Suppressor macrophage treated with lipopolysaccharide for 1 hour (primary cell): ENCODE measurements at places on chromosomes 2 and 18.

- DNase-seq: no peak
Observed at GRCh38 chr2:215841175-215841816, 172.1 kb downstream of the MREG start.

GRCh38 chr2:72984172-72984671 lies 66.9 kb downstream of the EMX1 start:
- no peak for DNase-seq

DNA sequence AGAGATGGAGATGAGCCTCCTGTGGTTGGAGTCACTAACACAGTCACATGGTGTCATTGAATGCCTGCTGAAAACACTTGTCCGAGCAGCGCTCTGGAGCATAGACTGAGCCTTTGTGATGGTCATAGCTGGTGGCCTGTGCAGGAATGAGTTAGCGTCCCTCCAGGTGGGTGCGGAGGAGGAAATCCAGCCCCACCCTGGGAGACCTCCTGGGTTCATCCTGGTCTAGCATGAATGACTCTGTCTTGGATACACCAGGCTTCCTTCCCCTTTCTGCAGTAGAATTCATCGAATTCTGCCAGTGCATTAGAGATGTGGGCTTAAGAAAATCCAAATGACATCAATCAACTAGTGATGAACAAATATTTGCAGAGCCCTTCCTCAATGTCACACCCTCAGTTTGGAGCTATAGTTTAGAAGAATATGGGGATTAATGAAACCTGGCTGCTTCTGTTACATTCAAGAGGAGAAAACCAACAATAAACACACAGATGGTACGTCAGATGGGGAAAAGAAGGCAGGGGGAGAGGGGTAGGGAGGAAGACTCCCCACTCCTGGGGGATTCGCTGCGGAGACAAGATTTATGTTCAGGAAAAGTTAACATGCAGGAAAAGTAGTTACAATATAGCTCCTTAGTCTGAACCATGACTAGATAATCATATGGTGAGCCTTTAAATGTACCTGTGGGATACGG lies 136.7 kb downstream of the DDX1 start:
- no peak for DNase-seq

- no peak for DNase-seq
Observed at GRCh38 chr2:189088591-189089205, 90.9 kb downstream of the COL5A2 start.

DNA sequence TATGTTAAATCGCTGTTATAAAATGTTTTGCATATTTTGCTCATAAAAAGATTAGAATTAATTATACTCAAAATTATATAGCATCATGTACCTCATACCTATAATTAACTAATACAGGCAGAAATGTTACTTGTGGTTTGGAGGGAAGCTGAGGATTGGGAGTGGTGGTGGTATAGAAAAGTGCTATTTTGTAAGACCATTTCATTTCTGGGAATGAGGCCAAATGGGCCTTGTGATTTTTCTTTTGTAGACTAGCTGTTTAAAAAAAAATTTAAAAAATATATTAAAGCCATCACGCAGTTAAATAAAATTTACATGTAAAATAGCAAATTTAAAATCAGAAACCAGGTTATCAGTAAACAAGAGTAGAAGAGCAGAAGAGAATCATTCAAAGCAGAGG lies 560.8 kb upstream of the FAM98A start:
- no peak for DNase-seq

DNA sequence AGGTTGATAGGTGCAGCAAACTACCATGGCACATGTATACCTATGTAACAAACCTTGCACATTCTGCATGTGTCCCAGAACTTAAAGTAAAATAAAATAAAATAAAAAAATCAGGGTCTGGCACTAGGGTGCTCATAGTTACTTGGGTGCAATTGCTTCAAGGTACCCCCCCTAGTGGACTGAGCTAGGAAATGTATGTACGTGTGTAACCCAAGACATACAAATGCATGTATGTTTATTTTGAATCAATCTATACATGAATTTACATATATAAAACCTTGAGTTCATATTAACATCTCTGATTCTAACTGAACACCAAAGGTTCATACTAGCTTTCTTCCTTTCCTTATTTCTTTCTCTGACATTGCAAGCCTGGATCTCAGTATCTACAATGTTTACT lies 51.5 kb downstream of the USP37 start:
- DNase-seq: peak; percentile 37

DNA sequence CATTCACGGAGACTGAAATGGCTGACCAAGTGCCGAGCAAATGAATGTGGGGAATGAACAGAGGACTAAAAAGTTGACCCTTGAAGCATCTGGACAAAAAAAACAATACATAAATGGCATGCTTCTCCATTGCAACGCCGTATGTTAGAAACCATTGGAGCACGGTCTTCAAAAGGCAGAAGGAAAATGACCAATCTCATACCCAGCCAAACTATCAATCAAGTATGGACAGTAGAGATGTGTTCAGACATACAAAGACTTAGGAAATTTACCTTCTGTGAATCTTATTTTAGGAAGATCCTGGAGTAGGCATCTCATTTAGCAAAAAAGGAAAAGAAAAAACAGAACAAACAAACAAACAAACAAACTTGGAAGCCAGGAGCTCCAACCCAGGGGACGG lies 44.5 kb downstream of the HS6ST1 start:
- DNase-seq: no peak

GRCh38 chr18:22613058-22613690 lies 195.5 kb upstream of the CTAGE1 start:
- DNase-seq: no peak

DNA sequence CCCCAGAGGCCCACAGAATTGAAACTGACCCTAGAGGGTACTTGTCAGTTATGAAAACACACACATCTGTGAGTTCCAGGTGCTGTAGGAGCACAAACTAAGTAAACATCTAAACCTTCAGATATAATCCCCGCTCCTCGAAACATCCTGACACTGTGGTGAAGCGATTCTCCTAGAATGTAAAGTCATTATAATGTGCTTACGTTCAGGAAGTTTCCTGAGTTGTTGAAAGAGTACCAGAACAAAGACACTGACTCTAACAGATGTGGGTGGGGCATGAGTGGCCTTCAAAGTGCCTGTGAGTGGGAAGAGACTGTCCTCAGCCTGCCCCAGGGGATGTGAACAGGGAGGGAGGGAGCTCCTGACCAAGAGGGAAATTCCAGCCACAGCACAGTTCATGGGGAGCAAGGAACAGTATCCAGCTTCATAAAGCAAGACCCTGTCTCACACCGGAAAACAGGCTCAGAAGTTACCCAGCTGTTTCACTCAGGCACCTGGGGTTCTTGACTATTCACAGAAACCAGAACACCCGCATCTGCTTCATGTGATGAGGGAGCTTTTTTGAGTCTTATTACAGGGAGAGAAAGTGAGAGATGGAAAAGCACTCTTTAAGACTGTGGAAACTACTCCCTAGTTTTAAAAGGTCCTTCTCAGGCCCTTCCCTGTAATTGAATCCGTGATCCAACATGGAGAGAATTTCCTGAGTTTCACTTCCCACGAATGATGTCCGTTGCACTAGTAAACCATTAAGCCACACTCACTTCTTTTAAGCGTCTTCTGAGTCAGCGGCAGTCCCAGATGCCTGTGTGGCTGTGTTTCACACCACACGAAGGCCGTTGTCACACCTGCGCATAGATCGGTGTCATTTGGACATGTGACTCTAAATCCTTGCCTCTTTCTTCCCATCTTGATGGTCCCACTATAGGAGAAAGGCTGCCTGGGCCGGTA lies 88.6 kb upstream of the EML6 start:
- peak; percentile 87 for DNase-seq

DNA sequence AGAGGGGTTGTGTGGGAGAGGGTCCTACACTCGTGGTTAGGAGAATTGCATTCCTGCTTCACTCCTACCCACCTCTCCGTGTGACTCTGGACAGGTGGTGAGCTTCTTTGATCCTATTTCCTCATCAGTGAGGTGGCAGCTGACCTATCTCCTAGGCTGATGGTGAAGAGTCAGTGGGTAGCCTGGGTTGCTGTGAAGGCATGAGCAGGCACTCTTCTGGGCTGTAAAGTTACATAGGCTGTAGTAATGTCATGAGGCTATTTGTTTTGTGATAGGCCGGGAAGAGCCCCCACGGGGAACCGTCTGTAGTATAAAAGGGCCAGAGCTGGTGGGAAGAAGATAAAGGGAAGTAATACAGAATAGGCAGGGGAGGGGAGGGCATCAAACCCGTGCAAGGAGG lies 83.8 kb downstream of the TMEM247 start:
- no peak for DNase-seq

DNA sequence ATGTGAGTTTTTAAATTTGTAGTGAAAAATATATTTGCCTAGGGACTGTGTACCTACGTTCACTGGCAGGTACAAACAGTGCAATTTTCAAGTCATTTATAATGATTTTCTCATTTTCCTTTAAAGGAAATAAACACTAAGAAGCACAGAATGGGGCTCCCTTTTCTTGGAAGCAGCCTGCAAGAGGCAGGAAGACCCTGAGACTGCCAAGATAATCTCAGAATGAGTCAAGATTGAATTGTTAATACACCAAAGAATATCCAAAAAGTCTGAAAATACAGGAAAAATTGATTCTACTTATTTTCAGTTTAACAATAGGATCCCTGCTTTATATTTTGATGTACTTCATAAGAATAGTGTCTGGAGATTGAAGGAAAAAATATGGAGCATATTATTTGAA lies 331.2 kb downstream of the CTNNA2 start:
- DNase-seq: no peak

DNA sequence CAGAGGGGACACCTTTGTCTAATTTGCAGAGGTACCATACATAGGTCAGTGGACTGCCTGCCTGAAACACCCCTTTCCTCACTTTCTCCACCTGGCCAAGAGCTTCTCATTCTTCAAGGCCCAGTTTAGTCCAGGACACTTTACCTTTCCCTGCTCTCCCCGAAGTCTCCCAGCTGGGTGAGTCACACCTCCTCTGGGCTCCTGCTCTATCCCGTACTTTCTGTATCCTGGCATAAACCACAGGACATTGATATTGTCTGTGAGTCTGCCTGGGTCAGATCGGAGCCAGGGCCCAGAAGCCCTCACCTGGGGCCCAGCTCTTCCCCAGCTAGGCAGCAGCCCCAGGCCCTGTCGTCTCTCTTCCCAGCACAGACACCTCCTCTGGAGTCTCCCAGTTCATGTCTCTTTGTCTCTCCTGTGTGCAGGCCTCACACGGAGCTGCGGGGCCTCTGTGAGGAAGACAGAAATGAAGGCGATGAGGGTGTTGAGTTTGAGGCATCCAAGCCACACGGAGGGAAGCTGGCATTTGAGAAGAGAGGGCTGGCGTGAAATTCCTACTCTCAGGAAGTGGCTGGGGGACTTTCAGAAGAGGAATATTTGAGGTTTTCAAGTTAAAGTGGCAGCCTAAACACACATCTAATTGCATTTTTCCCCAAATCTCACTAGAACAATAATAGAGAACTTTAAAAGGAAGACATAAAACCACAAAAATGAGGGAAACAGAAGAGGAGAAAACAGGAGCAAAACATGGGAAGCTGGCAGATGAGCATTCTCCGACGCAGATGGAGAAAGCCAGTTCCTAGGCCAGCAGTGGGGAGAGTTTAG lies 79.6 kb upstream of the LAPTM4A start:
- no peak for DNase-seq

GRCh38 chr18:35203067-35203466 lies 37.8 kb upstream of the ZNF397 start:
- no peak for DNase-seq

- DNase-seq: peak; percentile 92
Observed at GRCh38 chr2:23925702-23926289, 1.1 kb downstream of the ATAD2B start.

DNA sequence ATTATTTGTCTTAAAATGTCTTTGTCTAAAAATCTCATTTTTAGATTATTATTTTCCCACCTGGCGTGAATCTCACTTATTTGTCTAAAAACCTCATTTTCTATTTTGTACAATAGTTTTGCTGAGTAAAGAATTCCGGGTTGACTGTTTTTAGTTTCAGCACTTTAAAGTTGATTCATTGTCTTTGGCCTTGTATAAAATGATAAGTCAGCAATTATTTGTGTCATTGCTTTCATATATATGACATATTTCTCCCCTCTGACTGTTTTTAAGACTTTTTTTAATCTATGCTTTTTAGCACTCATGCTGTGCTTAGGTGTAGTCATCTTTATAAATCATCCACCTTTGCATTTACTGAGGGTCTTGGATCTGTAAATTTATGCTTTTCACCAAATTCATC lies 92.1 kb upstream of the DOK6 start:
- no peak for DNase-seq

GRCh38 chr2:131056932-131057287 lies 36.4 kb downstream of the FAM168B start:
- DNase-seq: no peak

DNA sequence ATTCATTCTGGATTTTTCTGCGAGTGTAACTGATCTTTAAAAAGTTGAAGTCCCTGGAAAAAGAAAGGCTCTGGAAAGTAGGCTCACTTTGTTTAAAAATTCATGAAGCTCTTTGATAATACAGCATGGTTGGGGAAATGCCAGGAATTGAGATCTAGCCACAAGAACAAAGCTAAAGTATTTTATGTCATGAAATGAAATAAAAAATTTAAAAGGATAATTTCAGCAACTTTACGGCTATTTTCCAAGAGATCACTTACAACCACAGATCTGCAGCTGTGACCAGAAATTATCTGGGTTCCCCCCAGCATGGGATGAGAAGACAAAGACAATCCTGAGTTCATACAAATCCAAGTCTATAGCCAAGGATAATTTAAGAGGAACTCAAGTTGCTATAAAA lies 25.3 kb upstream of the RFX8 start:
- DNase-seq: no peak

DNA sequence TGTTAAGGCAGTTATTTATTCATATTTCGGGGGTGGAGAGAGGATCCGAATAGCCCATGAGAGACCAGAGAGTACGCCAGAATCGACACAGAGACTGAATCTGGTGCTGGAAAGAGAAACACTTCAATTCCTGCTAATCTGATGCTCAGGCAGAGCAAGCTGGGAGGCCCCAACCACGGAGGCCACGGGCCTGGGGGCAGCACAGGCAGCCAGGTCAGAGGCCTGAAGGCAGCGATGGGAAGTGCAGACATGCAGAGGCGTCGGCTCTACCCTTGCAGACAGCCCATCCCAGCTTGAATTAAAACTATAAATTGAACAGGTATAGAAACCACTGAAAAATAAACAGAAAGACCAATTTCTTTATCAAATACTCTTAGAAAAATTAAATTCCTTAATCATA lies 50.6 kb downstream of the PXDN start:
- DNase-seq: no peak

DNA sequence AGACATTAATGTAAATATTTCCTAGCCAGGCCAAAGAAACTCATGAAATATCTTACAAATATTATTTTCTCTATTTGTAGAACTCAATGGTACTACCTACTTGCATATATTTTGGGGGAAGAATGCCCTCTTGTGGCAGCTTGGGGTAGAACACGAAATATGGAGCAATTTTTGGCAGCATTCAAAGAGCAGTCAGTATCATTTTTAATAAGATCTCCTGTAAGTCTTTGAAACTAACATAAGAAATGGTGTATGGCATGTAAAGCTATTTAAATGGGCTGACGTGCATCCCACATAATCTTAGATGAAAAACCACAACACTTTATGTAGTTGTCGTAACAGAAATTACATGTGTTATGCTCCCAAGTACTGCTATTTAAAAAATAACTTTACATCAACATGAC lies 62.3 kb upstream of the CCDC195 start:
- peak; percentile 55 for DNase-seq

- DNase-seq: no peak
Observed at GRCh38 chr18:58095222-58095621, 51.2 kb downstream of the NEDD4L start.

- DNase-seq: peak; percentile 30
Observed at GRCh38 chr2:157055660-157056199, 201.8 kb upstream of the GALNT5 start.
